Lung (tissue), 17 donors: ENCODE measurements at places on chromosomes 7 and 10. TPM values are rescaled to one million over a fixed set of nuclear protein-coding genes. Genes with fewer than 3 reads are reported as not detected.

DNA sequence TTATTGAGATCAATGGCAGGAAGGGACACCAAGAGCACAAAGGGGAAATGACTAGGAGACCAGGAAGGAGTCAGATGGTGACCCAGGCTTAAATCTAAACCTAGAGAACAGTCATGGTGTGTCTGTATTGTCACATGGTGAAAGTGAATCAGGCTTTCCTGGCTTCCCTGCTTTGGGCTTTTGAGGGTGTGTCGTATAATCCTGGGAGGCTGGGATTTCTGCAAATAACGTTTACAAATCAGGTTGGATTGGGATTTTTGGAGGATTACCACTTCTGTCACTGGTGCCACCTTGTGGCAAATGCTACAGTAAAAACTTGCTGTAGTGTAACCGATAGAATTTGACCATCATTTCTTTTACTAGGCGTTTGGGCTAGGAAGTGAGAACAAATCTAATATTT, 502.6 kb downstream of the NRG3 start:
- H3K27me3 ChIP-seq, result no peaks in the 10 kb centered on the region
- no peak for DNase-seq
- no peak overlapping the region for H3K27ac ChIP-seq
- H3K4me1 ChIP-seq, result no peaks in the 10 kb centered on the region
- no peaks in the 10 kb centered on the region for H3K36me3 ChIP-seq
- no peak overlapping the region for H3K4me3 ChIP-seq

Gene EPHA1
- total RNA-seq, result 6.1 TPM

DNA sequence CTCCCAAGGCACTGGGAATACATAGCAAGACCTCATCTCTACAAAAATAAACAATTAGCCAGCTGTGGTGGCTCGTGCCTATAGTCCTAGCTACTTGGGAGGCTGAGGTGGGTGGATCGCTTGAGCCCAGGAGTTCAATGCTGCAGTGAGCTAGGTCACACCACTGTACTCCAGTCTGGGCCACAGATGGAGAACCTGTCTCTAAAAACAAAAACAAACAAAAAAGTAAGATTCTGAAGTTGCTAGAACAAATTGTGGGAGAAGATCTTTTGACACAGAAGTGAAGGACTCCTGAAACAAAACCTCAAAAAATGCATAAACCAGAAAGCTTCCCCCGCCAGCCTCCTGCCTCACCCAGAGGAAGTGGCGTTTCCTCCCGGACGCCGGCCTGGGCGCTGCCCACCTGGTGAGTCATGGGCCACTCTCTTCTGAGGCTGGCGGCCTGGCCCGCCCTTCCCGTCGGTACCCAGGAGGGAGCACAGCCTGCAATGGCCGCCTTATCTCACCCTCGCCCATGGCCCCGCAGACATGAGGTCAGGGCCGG, 25.4 kb upstream of the ELN start:
- H3K36me3 ChIP-seq, result no peaks in the 10 kb centered on the region
- peaks cover 19% of the 10 kb centered on the region for H3K4me1 ChIP-seq
- no peak overlapping the region for H3K27ac ChIP-seq
- no peak for DNase-seq
- no peaks in the 10 kb centered on the region for H3K27me3 ChIP-seq

DNA sequence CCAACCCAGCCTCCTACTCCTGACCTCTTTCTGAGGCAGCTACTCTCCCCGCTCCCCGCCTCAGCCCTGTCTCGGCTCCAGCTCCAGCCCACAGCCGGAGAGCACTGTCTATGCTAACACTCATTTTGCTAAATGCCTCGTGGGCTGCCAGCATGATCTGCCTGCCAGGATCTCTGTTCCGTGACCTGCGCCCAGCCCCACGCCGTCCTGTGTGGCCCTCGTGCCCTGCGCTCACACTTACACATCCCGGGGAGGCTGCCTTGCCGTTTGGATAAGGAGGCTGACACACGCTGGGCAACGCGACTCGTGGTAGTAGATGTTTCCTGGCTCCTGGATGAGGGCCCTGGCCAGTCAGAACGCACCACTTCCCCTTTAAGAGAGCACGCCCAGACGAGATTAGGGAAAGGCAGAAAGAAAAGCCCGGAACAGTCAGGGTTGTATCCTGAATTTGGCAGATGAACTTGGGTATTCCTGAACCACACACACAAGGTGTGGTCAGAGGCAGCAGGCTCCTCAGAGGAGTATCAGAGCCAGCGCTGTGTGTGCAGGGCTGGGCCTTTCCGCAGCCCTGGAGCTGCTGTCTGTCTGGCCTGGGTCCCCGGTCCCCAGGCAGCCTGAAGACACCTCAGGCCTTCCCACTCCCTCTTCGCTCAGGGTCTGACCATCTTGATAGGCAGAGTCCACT, 97.7 kb upstream of the EFCAB10 start:
- peak overlapping the region; percentile 79 for H3K27ac ChIP-seq
- no peaks in the 10 kb centered on the region for H3K27me3 ChIP-seq
- peaks cover 22% of the 10 kb centered on the region for H3K4me1 ChIP-seq
- peak; percentile 73 for DNase-seq

GRCh38 chr7:84324136-84324630, 129.6 kb upstream of the SEMA3A start:
- H3K4me1 ChIP-seq, result no peaks in the 10 kb centered on the region
- no peaks in the 10 kb centered on the region for H3K27me3 ChIP-seq
- no peak for DNase-seq
- no peak overlapping the region for H3K4me3 ChIP-seq
- no peak overlapping the region for H3K27ac ChIP-seq

GRCh38 chr7:35971133-35971891, 170.5 kb downstream of the SEPTIN7 start:
- H3K36me3 ChIP-seq, result no peaks in the 10 kb centered on the region
- no peak overlapping the region for H3K4me3 ChIP-seq
- H3K4me1 ChIP-seq, result peaks cover 2% of the 10 kb centered on the region
- H3K27me3 ChIP-seq, result no peaks in the 10 kb centered on the region
- no peak overlapping the region for H3K27ac ChIP-seq

- H3K4me1 ChIP-seq, result peaks cover 42% of the 10 kb centered on the region
- H3K4me3 ChIP-seq, result no peak overlapping the region
- H3K27ac ChIP-seq, result peak overlapping the region; percentile 66
- no peaks in the 10 kb centered on the region for H3K27me3 ChIP-seq
- no peaks in the 10 kb centered on the region for H3K36me3 ChIP-seq
- peak; percentile 75 for DNase-seq
Measured at GRCh38 chr7:6228361-6229229, 43.8 kb downstream of the CYTH3 start.

- H3K27ac ChIP-seq, result no peak overlapping the region
- DNase-seq, result peak; percentile 14
- H3K36me3 ChIP-seq, result no peaks in the 10 kb centered on the region
- H3K4me1 ChIP-seq, result no peaks in the 10 kb centered on the region
- H3K4me3 ChIP-seq, result no peak overlapping the region
- H3K27me3 ChIP-seq, result peaks cover 20% of the 10 kb centered on the region
Measured at GRCh38 chr10:131825150-131825848, 75.5 kb upstream of the PPP2R2D start.
